ENCODE measurements at places on chromosomes 1 and 21.

- peak; percentile 30 for DNase-seq
These were observed 40.9 kb upstream of the BEND5 start for GRCh38 chr1:48817505-48818114.

DNA sequence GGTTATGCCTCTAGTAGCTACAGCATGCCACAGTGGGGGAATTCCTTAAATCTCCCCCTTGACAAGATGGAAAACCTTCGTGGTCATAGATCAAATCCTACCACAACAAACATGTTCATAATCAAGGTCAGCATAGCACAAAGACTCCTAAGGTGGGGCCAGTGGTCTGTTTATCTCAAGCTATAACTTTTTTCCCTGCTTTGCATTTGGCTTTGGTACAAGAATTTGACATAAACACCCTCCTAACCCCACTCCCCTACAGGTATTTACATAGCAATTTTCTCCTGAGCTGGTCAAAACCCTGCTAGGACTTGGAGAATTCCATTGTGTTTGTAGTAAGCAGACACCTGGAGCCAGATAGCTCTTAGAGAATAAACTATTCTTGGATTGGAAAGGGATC, 58.5 kb downstream of the HIVEP3 start:
- DNase-seq: no peak

DNA sequence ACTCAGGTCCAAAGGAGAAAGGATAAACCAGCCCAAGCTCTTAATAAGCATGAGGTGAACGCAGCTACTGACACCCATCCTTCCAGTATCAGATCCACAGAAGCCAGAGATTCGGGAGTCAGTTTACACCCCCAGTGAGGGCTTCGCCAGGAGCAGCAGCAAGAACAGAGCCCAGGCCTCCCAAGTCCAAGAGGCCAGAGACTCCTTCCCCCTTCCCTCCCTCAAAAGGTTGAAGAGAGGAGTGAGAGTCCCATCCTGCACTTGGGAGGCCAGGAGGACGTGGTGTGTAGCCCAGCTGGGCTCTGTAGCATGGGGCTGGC, 72.8 kb downstream of the MRPL37 start:
- DNase-seq: no peak

DNA sequence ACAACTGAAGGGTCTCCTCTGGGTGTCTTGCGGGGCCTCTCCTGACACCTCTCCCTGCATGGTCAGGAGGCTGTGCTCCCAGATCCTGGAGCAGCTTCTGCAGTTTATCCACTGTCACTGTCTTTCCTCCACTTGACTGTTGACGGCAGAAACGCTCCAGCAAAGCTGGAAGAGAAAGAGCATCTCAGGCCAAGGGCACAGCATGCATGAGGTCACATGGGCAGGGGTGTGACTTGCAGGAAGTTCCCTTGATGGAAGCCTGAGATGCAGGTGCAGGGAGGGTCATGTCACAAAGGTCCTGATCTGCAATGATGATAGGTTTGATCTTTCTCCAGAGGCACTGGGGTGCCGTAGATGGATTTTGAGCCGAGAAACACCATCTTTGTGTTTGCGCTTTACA, 23.3 kb downstream of the SLC44A3 start:
- DNase-seq: no peak

DNA sequence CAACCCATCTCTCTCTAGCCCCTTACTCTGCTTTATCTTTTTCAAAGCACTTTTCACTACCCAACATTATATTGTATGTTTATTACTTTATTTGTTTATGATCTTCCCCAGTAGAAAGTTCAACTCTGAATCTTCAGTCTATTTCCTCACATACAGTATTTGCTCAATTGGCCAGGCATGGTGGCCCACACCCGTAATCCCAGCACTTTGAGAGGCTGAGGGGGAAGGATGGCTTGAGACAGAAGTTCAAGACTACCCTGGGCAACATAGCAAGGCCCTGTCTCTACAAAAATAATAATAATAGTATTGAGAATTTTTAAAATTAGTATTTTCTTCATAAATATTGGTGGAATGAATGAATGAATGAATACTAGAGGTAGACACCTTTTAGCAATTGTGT, 1.2 kb downstream of the STPG1 start:
- no peak for DNase-seq

DNA sequence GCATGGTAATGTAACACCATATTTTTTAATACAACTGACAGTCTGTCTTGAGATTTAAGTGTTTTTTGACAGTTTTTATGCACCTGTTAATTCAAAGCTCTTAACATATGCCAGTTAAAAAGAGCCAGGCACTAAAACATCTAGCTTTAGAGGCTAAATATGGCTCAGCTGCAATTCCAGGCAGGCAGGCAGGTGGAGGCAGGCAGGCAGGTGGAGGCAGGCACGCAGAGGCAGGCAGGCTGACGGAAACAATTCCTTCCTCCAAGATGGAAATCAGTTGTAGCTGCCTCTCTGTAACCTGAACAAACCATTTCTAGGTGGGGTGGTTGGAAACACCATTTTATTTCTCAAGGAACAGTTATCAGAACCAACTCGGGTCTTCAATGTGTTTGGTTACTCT, 51.2 kb downstream of the GORAB start:
- no peak for DNase-seq

GRCh38 chr1:156508955-156509234, 8.3 kb upstream of the MEF2D start:
- DNase-seq: no peak

DNA sequence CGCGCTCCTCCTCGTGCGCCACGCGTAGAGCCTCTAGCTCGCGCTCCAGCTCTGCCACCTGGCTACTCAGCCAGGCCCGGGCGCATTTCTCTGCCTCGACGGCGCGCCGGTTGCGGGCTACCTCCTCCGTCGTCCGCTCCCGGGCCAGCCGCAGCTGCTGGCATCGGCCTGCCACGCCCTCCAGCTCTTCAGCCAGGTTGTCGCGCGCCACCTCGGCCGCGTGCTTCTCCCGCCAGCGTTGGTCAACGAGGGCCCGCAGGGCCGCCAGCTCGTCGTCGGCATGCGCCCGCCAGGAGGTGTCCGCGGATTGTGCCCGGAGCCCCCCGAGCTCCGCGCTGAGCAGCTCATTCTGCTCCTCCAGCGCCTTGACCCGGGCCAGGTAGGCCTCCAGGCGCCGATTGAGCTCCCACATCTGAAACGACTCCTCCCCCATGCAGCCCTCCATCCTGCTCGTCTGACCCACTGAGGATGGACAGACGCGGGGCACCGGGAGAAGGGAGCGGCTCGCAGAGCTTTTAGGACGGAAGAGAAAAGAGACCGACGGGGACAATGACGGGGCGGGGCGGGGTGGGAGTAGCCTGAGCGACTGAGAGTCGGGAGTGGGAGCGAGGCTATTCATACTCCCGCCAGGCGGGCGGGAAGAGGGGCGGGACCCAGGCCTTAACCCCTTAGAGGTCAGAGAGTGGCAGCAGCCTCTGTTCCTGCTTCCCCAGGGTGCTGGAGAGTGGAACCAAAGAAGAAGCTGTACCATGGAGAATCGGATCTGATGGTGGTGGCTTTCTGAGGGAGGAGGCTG, at the start of gene NES:
Gene NES (minus strand): TSS at position 588 of the 796 bp plus-strand sequence. CDS start 143 bp downstream, at position 445.
- DNase-seq: peak; percentile 36

GRCh38 chr21:35814858-35815619, 245.3 kb downstream of the SETD4 start:
- DNase-seq: no peak

DNA sequence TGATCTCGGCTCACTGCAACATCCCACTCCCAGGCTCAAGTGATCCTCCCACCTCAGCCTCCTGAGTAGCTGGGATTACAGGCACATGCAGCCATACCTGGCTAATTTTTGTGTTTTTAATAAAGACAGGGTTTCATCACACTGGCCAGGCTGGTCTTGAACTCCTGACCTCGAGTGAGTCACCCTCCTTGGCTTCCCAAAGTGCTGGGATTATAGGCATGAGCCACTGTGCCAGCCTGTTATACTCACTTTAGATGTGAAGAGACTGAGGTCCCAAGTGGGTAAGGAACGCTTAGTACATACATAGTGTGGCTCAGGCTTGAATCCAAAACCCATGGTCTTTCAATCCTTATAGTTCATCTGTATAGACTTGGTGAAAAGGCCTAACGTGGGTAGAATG, 63.7 kb upstream of the EPS8L3 start:
- DNase-seq: no peak

- DNase-seq: no peak
These were observed 105.9 kb downstream of the GPATCH2 start for GRCh38 chr1:217524787-217525520.

DNA sequence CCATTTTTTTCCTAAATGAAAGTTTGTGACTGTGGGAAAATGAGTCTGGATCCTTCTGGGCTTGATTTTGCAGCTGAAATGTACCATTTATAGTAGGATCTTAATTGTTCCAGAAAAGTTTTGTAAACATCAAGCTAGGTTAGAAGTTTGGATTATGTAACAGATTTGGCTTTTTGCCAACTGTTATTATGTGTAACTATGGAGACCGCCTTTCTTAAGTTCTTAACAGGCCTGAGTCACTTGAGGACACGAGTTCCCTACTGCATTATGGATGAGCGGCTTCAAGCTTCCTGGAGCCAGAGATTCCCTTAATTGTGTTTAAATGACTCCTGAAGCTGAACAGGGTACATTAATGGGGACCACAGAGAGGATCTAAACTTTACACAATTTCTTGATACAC, 22.2 kb downstream of the SLC25A33 start:
- DNase-seq: peak; percentile 39

DNA sequence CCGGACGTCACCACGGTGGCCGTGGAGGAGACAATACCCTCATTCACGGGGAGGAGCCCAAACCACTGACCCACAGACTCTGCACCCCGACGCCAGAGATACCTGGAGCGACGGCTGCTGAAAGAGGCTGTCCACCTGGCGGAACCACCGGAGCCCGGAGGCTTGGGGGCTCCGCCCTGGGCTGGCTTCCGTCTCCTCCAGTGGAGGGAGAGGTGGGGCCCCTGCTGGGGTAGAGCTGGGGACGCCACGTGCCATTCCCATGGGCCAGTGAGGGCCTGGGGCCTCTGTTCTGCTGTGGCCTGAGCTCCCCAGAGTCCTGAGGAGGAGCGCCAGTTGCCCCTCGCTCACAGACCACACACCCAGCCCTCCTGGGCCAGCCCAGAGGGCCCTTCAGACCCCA, 7.0 kb downstream of the TNFRSF14 start:
- no peak for DNase-seq

DNA sequence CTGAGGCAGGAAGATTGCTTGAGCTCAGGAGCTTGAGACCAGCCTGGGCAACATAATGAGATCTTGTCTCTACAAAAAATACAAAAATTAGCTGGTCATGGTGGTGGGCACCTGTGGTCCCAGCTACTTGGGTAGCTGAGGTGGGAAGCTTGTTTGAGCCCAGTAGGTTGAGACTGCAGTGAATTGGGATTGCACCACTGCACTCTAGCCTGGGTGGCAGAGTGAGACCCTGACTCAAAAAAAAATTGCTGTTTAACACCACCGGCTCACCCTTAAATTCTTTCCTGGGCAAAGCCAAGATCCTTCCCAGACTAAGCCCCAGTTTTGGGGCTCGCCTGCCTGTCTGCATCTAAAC, 6.6 kb upstream of the NSUN4 start:
- no peak for DNase-seq

DNA sequence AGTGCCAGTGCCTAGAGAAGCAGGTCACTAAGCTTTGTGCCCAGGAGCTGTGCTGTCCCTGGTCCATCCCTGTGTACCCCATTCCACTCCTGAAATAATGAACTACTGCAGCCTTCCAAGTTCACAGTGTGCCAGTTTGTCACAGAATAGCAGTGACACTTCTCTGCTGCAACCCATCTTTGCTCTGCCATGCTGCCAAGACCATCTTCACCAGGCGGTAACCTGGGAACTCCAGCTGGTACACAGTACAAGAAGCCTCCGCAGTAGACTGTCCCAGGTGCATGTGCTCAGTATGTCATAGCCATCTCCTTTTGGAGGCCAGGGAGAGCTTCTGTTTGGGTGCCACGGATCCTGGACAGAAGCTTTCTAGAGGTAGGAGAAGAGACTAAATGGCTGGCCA, 138.0 kb downstream of the DHRS3 start:
- no peak for DNase-seq

DNA sequence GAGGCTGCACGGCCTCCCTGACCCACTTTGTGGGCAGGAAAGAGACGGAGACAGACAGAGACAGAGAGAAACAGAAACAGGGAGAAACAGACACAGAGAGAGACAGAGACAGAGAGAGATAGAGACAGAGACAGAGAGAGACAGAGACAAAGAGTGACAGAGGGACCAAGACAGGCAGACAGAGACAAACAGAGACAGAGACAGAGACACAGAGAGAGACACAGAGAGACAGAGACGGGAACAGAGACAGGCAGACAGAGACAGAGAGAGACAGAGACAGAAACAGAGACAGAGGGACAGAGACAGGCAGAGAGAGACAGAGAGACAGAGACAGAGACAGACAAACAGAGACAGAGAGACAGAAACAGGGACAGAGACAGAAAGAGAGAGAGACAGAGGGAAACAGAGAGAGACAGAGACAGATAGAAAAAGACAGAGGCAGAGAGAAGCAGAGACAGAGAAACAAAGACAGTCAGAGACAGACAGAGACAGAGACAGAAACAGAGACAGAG, 3.1 kb downstream of the COL6A1 start:
- DNase-seq: no peak

DNA sequence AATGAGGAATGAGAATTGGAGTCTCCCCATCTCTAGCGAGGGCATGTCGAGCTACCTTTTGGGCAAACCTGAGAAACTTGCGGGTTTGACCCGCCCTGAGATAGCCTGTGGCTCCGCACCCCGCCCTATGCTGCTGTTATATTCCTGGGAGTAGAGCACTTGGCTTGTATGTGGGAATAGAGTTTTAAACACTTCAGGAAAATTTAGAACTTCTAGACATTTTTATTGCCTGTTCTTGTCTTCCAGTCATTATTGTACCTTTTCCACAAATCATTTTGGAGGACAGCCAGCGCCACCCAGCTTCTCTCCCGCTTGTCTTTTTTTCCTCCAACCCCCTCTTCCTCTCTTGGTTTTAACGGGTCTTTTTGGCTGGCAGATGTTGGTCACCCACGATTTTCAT, 738 bp downstream of the GNPAT start:
- DNase-seq: peak; percentile 23

DNA sequence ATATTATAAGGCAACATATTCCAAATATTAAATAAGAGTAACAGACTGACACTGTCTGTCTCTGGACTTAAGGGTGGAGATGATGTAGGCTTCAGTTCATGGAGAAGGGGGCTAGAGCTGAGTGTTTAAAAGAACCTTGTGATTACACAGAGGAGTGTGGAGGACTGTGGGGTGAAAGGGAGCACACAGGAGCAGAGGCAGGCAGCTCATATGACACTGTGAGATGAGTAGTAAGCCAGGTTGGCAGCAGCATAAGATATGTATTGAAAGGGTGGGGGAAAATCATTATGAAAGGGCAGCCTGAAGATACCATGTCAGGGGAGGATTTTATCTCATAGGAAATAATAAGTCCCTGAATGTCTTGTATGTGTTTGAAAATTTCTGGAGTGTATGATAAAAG, 104.5 kb downstream of the AK5 start:
- DNase-seq: no peak

DNA sequence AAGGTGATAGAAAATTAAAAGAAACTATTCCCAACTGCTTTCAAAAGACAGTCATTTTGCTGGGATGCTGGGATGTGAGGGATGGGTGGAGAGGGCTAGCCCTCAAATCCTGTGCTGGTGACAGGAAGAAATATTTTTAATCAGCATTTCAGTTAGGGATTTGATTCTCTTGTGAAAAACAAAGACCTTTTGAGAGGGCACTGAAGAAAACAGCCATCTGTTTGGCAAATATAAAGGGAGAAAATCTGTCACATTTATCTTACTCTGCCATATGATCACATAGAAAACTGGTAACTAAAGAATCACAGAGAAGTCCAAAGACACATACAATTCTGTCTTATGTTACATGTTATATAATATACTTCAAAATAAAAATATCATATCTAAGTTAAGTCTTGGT, 12.3 kb downstream of the STXBP3 start:
- no peak for DNase-seq

GRCh38 chr1:70583522-70583921, 172.5 kb downstream of the CTH start:
- DNase-seq: no peak
